ENCODE measurements at places on chromosomes 6 and 20. TPM values are rescaled to one million over a fixed set of nuclear protein-coding genes. Genes with fewer than 3 reads are reported as not detected.

Gene FRMD1
- polyA plus RNA-seq, result not detected

Gene DNAH8
- polyA plus RNA-seq, result not detected

Gene NRN1
- polyA plus RNA-seq, result not detected

Gene BTNL2
- not detected for polyA plus RNA-seq

GRCh38 chr6:155341130-155341828 is 27.0 kb upstream of the TFB1M start:
- DNase-seq, result peak; percentile 11

GRCh38 chr6:54602591-54602990 is 244.0 kb upstream of the FAM83B start:
- no peak for DNase-seq

GRCh38 chr20:32638848-32639247 is 34.9 kb downstream of the C20orf203 start:
- no peak for DNase-seq

- no peak for DNase-seq
Measured at GRCh38 chr6:11429577-11429976, 108.0 kb upstream of the TMEM170B start.

GRCh38 chr6:169689287-169689686 is 12.5 kb downstream of the WDR27 start:
- DNase-seq, result no peak

GRCh38 chr6:108873971-108874370 is 25.7 kb downstream of the ARMC2 start:
- DNase-seq, result no peak

- DNase-seq, result no peak
Measured at GRCh38 chr6:108074057-108074358, 533 bp downstream of the OSTM1 start.

GRCh38 chr6:159691963-159692287 is 1.1 kb downstream of the SOD2 start:
- DNase-seq, result no peak

DNA sequence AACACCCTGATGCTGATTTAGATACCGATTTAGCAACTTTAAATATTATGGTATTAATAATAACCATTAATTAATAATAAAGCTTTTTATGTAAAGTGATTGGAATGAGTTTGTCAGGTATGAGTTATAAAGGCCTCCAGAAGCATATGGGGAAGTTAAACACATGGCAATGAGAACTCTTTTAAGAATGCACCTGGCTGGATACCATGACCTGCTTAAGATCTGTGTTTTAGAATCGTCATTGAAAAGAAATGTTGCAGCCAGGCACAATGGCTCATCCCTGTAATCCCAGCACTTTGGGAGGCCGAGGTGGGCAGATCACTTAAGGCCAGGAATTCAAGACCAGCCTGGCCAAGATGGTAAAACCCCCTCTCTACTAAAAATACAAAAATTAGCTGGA is 197.5 kb downstream of the SOX4 start:
- DNase-seq, result no peak

GRCh38 chr6:18680842-18681241 is 293.7 kb downstream of the RNF144B start:
- DNase-seq, result no peak

GRCh38 chr6:28597924-28598722 is 72.4 kb downstream of the GPX5 start:
- DNase-seq, result no peak

DNA sequence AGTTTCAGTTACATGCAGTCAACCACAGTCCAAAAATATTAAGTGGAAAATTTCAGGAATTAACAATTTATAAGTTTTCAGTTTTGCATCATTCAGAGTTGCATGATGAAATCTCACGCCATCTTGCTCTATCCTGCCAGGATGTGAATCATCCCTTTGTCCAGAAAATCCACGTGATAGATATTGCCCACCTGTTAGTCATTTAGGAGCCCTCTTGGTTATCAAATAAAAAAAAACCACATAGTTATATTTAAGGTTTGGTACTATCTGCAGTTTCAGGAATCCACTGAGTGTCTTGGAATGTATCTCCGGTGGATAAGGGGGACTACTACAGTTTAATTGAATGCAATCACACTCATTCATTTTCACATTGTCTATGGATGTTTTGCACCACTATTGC is 1249.0 kb upstream of the CITED2 start:
- DNase-seq, result no peak

GRCh38 chr20:61620174-61620573 is 368.1 kb downstream of the CDH4 start:
- no peak for DNase-seq

GRCh38 chr6:18393698-18394097 is 6.5 kb downstream of the RNF144B start:
- DNase-seq, result no peak

DNA sequence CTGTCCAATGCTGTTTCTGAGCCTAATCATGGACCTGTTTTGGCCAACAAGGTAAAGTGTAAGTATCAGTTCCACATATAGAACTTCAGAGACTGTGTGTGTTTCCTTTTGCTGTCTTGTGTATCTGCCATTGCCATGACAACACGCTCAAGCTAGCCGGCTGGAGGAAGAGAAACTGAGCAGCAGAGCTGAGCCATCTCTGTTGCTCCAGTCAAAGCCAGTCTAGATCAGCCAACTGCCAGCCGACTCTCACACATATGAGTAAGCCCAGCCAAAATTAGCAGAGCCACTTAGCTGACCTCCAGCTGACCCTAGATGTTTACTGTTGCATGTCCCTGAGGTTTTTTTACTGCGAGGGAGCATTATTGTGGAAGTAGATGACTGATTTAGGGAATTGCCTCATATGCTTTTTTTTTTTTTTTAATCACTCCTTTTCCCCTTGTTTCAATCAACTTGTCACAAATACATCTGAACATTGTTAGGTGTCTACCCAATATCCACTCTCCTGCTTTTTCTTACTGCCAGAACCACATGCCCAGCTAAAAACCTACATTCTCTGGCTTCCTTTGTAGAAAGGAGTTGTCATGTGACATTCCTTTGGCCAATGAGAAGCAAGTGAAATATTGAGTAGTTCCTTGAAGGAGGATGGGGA is 304.3 kb upstream of the SUPT3H start:
- peak; percentile 97 for DNase-seq

DNA sequence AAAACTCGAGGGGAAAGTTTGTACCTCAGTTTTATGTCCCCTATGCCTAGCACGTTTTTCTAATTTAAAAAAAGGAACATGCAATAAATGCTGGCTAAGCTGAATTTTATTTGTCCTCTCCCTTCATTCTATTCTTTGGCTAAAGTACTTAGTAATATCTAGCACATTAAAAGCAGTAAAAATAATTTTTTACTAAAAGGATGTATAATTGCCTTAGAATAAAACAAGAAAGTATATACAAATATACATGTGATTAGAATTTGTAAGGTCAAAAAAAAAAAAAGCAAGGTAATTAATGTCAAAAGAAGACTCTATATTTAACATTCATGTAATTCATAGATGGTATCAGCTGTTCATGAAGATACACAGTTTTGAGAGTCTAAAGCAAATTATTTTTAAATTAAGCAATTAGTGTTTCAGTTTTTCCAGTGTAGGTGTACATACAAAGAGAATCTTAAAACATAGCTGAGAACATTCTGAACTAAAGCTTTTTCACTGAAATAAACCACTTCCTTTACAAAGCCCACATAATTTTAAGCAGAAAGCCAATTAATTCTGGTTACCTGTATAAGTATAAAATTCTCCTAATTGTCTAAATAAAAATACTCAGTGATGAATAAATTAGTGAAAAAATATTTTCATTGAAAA is 32.4 kb downstream of the HBS1L start:
- DNase-seq, result no peak

DNA sequence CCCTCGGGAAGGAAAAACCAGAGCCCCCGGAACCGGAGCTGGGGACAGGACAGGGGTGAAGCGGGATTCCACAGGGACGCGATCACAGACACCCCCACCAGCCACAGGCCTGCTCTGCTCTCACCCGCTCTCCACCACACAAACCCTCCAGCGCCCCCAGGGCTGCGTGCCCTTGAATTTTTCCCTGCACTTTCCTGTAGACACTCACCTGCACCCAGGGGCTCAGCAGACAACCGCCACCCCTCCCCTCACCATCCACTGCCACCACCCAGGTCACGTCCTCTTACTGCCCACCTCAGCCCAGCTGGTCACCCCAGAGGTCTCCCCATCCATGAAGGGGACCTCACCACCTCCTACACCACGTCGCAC is 631 bp downstream of the ULBP2 start:
- DNase-seq, result no peak

All from CD14-positive monocyte (primary cell).